ENCODE measurements at places on chromosomes 3 and 15.

GRCh38 chr3:194203482-194204041 lies 67.6 kb downstream of the HES1 start:
- no peak for DNase-seq

GRCh38 chr3:136862617-136863322 lies 762 bp downstream of the NCK1 start:
- DNase-seq: peak; percentile 73

GRCh38 chr15:40769274-40770146 lies at the start of gene C15orf62:
TSS of gene C15orf62 (plus strand) at chr15:40769980. CDS start at chr15:40770496, 516 bp downstream.
- peak; percentile 65 for DNase-seq

- no peak for DNase-seq
Observed at GRCh38 chr3:63150880-63151279, 127.2 kb upstream of the SYNPR start.

DNA sequence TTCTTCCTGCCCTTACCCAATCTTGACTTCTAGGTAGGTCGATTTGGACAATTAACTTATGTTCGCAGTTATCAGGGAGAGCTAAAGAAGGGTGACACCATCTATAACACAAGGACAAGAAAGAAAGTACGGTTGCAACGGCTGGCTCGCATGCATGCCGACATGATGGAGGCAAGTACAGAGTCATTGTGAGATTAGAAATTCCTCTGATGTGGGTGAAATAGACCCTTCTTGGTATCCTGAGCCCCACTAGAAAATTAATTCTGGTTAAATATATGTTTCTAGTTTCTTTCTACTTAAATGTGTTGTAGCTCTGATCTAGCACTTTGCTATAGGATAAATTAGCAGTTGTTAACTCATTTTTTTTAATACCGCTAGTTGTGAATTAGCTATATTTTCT lies 13.6 kb downstream of the LXN start:
- no peak for DNase-seq

DNA sequence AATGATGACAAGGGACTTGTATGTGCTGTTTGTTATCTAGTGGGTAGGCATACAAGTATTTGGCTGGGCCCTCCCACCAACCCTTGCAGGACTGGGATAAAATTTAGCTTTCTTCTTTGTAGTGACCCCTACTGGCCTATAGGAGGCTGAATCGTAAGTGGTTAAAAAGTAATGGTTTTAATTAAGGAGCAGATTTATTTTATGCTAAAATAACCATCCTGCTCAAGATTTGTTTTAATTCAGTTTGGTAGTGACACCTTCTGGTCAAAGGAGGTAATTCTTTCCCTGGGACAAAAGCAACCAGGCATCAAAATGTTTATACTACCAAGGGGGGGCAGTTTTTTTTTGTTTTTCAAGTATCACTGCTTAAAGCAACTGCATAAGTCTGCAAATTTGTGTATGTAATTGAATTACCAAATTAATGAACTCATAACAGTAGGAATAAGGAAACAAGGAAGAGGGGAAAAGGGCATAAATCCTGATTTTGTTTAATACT lies 70.7 kb downstream of the TOP2B start:
- DNase-seq: peak; percentile 55
